CD4-positive, alpha-beta T cell treated with Interleukin-17A for 4 hours (primary cell): ENCODE measurements at places on chromosomes 4 and X.
A peak's percentile ranks its signal among the peaks of the same experiment; 100 is the strongest.

DNA sequence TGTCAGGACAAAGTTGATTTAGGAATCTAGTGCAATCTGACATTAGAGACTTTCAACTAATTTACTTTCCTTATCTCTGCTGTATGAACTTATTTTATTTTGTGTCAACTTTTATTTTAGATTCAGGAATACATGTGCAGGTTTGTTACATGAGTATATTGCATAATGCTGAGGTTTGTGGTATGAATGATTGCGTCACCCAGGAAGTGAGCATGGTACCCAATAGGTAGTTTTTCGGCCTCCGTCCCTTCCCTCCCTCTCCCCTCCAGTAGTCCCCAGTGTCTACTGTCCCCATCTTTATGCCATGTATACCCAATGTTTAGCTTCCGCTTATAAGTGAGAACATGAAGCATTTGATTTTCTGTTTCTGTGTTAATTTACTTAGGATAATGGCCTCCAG, 68.7 kb upstream of the TEX13D start:
- no peak for DNase-seq

DNA sequence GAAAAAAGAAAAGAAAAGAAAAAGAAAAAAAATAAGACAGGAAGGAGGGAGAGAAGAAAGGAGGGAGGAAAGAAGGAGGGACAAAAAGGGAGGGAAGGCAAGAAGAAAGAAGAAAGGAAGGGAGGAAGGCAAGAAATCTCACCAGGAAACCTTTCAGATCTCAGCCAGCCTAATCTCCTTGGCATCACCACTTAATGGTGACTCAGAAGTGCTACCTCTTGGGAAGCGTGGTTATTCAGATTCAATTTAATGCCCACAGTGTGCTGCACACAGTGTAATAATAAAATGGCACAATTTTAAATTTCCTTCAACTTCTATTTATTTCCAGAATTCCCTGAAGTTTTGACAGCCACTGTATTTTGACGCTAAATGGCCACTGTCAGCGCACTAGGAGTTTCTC, 50.3 kb downstream of the DKK2 start:
- DNase-seq = no peak

GRCh38 chr4:163747886-163748285, 253.4 kb downstream of the TMA16 start:
- no peak for DNase-seq

GRCh38 chr4:48187813-48188212, 53.8 kb upstream of the TXK start:
- no peak for DNase-seq

GRCh38 chr4:183139972-183140570, 41.0 kb downstream of the WWC2 start:
- DNase-seq = no peak

GRCh38 chr4:21195682-21196081, 495.4 kb downstream of the PACRGL start:
- no peak for DNase-seq

- no peak for DNase-seq
Observed at GRCh38 chr4:88005076-88005475, 2.4 kb upstream of the PKD2 start.

DNA sequence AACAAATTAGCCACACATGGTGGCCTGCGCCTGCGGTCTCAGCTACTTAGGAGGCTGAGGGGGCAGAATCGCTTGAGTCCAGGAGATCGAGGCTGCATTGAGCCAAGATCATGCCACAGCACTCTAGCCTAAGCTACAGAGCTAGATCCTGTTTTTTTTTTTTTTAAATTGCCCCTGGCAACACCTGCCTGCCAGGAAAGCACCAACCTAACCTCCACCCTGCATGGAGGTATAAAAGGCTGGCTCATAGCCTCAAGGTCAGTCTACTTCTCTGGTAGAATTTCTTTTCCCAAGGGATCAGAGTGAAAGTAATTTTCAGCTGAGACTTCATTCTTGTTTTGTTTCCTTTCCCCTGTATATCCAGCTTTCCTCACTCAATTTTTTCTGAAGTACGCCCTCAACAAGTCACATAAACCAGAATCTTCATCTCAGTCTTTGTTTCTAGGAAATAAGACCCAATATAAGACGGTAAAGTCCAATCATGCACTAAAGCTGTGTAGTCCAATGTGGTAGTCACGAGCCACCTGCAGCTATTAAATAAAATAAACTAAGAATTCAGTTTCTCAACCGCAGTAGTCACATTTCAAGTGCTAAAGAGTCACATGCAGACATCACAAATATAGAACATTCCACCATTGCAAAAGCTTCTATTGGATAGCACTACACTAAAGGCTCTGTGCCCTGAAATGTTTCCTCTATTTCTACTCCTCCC, 113.3 kb downstream of the HPGD start:
- DNase-seq = no peak

DNA sequence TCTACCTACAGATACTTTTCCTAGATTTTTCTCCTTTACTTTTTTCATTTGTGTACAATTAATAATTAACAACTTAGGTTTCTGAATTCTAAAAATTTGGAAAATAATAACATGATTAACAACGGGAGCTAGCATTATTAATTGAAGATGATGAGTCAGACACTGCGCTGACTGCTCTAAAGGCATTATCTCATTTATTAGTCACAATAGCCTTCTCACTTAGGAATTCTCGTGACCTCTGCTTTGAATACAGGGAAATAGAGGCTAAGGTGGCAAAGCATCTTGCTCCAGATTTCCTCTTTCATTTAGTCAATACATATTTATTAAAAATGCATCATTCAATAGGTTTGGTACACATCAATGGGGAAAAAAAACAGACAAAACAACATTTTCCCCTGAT, 441.3 kb downstream of the PCDH18 start:
- DNase-seq = no peak

DNA sequence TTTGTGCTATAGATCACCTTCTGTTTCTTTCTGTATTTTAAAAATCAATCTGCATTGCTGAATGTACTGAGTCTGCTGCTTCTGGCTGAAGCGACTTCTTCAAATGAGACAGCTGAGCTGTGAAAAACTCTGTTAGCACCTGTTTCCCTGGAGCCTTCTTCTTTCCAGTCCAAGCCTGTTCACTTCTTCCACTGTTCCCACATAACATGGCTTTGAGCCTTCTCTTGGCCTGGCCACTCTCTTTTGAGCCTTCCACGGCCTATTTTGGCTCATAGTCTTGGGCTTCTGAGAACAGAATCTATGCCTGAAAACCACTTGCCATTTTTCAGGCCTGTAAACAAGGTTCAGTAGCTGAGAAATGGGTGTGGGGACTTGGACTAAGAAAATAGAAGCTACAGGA, 132.9 kb upstream of the IGFBP7 start:
- no peak for DNase-seq

GRCh38 chr4:107468812-107469211, 251.2 kb downstream of the PAPSS1 start:
- DNase-seq = no peak

DNA sequence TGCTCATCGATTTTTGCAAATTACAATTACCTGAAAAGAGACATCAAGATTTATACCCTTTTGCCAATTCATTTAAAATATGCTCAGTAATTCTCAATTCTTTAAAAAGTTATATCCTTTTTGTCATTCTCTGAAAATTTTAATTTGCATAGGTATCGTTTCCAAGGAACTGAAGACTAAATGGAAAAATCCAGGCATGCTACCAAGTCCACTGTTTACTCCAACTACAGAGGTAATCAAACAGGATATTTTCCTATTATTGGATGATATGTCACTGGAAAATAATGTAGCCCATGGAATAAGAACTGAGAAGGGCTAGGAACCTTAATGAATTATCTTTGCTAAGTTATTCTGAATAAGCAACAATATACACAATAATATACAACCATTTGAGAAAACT, 132.7 kb downstream of the THOC2 start:
- DNase-seq = no peak

GRCh38 chrX:38402118-38402517, 49.7 kb downstream of the OTC start:
- DNase-seq = no peak

DNA sequence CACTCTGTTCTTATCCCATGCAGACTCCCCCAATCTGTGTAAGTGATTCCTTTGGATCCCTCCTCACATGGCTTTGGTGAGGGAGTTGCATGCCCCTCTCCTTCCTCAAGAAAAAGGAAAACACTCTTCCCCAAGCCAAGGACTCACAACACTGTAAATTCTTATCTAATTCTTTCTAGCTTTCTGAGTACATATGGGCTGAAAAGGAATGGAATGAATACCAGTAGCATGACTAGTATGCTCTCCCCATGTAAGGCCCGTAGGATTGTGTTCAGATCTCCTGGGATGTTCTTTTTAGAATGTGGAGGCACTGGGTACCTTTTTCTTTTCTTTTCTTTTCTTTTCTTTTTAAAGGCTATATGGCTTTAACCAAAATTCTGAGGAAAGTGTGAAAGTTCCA, 17.0 kb upstream of the MAGED1 start:
- DNase-seq = no peak

DNA sequence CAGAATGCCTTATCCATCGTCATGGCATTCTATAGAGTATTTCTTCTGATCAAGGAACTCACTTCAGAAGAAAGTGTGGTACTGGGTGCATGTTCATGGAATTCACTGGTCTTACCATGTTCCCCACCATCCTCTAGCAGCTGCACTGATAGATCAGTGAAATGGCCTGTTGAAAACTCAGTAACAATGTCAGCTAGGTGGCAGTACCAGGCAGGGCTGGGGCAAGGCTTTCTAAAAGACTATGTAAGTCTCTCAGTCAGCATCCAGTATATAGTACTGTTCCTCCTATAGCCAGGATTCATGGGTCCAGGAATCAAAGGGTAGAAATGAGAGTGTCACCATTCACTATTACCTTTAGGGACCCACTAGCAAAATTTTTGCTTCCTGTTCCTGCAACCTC, 15.8 kb upstream of the LDB2 start:
- DNase-seq = no peak

DNA sequence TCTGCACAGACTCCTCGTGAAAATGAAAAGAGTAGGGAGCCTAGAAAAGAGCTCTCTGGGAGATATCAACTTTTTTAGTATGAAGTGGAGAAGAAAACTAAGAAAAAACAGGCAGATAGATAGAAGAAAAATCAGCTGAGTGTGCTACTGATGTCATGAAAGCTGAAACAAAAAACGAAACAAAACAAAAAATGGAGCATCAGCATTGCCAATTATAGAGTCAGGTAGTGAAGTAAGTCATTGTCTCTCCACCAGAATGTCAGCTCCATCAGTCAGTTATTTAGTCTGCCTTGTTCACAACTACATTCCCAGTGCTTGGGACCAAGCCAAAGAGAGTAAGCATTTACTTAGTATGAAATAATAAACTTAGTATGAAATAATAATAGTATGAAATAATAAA, 595.1 kb downstream of the STPG2 start:
- DNase-seq = no peak

DNA sequence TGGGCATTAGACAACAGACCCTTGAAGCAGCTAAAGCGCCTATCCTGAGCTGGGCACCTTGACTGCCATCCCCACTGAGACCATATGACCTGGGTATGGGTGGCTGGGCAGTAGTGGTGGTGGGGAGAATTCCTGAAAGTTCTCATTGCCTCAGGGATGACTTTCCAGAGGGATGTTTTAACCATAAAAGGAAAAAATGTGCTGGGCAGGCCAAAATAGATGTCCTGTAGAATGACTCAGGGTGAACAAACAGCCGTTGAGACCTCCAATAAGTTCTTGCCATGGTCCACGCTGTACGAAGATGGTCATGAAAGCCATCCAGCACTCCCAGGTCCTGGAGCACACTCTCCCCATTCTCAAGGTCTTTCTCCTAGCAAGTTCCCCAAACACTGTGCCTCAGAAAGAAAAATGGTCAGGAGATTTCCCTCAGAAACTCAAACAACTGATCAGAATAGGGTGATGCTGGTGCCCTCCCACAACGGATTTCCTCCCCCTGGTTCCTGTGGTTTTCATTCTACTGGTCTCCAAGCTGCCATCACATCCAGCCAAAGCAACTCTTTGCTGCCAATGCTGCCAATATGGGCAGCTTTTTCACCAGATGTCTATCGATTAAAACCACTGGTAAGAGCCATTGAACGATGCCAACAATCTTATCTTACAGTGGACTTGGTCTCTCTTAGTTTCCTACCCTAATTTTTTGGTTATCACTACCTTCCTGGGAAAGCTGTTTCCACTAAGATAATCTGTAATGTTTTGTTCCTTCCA, 11.2 kb downstream of the CDKN2AIP start:
- no peak for DNase-seq

DNA sequence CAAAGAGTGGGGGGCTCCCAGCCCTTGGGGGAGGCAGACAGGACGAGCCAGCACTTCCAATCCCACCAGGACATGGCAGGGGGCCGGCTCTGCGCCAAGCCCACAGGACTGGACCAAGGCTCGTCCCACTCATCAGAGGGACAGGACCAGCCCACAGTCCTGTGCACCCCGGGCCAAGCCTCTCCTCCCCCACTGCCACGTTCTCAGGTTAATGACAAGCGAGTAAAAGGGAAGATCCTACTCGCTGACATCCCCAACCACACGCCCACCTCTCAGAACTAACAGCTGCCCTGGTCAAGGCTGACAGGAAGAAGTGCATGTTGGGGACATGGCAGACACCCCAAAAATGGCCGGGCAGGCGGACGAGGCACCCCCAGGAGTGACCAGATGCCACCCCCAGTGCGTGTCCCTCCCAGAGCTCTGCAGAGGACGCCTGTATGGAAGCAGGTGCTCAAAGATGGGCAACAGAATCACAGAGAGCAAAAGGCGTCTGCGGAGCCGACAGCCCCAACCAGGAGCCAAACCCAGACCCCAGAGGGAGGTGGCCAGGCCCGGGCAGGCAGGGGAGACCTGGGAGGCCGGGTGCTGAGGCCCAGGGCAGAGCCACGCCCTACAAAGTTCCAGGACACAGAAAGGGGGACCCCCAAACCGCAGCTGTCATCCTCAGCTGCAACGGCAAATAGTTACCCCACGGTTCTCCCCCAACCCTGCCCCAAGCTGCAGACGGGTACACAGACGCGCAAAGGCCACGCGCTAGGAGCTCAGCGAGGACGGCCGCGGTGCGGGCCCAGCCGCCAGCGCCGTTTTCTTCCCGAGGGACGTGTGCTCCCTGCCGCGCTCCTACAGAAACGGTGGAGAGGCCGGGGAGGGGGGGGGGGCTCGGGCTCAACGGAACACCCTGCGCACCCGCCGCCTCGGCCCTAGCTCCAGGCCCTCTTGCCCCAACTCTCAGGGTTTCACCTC, 1.7 kb downstream of the CTBP1 start:
- peak; percentile 16 for DNase-seq

DNA sequence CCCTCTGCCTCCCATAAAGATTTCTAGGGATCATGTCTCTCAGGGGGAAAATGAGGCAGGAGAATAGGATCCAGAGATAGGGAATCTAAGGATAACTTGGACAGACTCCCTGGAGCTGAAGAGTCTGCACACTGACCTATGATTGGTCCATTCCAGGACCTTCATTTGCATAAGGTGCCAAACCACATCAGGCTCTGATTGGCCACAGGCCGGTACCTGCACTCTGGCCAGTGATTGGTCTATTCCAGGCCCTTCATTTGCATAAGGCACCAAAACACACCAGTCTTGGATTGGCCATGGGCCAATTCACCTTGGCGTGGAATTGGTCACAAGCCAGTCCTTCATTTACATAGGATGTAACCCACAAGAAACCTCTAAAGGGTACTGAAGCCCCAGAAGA, 4.0 kb upstream of the HERC5 start:
- DNase-seq = no peak

- no peak for DNase-seq
Observed at GRCh38 chr4:165502916-165503907, 124.4 kb downstream of the CPE start.
